ENCODE measurements at places on chromosomes 4 and X.

DNA sequence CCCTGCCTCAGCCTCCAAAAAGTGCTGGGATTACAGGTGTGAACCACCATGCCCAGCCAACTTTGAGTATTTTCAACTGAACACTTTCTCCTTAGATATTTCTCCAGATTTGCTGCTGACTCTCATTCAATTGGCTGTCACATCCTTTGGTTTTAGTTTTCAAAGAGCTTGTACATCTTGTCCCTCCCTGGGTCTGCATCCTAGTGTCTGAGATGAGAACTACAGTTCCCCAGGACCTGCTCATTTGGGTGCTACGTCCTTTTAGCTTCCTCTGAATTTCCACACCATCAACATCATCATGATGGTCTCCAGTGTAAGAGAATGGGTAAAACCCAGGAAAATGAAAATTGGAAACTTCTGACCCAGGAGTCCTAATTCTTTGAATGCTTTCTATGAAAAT lies 312.9 kb downstream of the NLGN4X start:
- no peak for DNase-seq

GRCh38 chr4:10085386-10085785 lies 31.2 kb downstream of the WDR1 start:
- DNase-seq: no peak

GRCh38 chr4:98536631-98537030 lies 121.8 kb downstream of the TSPAN5 start:
- no peak for DNase-seq

DNA sequence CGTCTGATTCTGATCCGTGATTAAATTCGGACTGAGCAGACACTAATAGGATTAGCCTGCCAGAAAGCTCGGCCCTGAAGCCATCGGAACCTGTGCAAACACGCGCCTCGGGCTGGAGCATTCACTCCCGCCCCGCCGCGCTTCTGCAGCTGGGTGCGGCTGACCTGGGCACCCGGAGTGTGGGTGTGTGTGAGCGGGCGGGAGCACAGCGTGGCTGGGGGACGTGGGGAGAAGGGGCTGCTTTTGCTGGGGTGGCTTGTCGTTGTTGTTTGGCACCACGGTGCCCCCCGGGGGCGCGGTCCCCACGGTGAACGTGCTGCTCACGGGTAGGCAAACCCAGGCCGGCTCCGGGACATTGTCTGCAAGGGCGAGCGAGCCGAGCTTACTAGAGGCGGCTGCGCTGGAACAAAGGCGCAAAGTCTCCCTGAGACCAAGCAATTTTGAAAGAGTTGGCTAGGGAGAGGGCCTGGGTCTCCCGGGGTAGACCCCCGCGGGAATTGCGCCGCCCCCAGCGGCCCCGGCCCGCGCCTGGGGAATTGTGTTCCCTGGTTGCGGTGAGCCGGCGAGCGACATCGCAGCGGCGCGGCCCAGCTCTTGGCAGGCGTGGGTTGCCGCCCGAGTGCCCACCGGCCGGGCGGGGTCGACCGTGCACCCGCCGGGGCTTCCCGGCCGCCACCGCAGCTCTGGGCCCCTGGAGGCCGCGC lies 1.4 kb downstream of the MAMLD1 start:
- DNase-seq: no peak

GRCh38 chr4:156190615-156191014 lies 236.9 kb upstream of the CTSO start:
- peak; percentile 39 for DNase-seq

DNA sequence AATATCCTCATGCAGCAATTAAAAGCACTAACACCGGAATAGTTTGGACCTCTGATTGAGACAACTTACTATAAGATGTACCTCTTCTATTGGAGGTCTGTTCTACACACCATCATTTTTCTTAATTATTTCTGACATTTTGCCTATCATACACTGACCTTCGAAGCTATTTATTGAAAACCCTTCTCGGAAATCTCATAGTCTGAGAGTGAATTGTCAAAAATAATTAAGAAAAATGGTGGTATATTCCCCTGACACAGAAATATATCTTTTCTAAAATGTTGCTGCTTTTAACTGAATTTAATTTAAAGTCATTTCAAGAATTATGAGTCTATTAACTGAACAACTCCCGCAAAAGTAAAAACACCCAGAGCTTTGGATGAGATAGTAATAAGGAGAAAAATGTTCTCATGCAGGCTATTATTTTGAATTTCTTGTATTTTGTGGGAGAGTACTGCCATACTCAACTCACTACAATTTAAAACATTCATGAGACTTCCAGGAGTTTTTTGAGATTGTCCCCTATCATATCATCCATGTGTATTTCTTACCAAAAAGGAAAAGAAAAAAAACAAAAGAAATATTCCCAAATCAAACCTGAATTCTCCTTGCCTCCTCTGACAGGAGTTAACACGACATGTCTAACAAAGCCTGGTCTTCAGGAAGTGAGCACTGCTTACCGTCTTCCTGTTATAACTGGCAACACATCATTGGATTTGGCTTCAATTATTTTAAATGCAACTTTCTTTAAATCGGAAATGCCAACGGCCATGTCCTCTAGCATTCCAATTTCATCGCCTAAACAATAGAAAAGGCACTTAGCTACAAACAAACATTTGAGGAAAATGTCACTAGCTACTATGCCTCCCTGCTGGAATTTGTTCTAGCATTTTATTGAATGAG lies 485.3 kb downstream of the IL15 start:
- no peak for DNase-seq

- no peak for DNase-seq
Measured at GRCh38 chrX:54509400-54509799, 13.4 kb upstream of the FGD1 start.

DNA sequence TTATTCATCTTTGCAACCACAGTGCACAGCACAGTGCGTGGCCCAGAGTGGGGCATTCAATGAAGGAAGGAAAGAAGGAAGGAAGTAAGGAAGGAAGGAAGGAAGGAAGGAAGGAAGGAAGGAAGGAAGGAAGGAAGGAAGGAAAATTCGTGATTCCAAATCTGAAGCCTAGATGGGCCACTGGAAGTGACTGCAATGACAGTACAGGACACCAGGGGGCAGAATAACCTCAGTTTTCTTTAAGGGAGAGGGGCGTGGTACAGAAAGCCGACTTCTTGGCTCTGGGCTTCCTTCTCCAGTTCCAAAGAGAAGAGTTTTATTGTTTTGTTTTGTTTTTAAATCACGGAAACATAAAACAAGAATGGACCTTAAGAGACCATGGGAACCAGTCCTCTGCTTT lies 47.8 kb downstream of the APLN start:
- no peak for DNase-seq

DNA sequence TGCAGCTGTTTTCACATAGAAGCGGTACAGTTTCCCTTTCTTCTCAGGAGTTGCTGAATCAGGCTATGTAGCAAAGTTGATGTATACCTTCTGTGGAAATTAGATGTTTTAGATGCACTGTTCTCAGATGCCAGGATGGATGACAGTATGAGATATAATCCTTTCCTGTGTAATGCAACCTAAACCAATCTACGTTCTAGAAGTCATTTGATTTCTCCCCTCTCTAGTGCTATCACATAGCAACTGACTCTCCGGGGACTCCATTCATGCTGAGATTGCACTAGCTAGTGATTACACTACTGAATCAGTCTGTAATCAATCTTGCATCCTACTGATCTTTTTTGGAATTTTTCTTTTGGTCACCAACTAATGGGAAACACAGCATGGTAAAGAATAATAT lies 1881.7 kb downstream of the PCDH7 start:
- DNase-seq: no peak

GRCh38 chr4:17577665-17578481 lies 875 bp downstream of the LAP3 start:
- no peak for DNase-seq

- no peak for DNase-seq
Measured at GRCh38 chr4:76055016-76055415, 19.1 kb upstream of the CXCL11 start.

DNA sequence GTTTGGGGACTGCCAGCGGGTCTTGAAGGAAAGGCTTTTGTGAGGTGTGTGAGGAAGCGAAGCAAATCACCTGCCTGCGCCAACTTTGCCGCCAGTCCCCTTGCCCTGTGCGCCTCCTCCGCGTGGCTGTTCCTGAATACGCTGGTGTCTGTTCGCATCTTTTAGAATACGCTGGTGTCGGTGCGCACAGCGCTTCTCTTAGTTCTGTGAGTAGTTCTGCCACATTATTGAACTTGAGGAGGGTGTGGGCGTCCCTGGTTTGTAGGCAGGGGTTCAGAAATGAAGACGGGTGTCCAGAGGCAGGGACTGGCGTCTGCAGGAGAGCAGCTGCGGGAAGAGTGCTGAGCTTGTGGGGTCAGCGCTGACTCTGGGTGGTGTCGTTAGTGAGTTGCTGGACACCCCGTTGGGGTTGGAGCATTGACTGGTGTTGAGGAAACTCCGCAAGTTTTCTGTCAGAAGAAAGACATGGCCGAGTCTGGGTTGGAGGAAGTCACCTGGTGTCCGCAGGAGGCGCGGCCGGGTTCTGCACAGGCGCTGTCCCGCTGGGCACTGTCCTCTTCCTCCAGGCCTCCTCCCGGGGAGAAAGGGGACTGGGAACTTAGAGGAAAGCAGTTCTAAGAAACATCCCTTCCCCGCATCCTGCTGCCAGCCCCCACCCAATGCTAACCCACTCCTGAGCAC lies 930 bp downstream of the ZNF718 start:
- DNase-seq: no peak

DNA sequence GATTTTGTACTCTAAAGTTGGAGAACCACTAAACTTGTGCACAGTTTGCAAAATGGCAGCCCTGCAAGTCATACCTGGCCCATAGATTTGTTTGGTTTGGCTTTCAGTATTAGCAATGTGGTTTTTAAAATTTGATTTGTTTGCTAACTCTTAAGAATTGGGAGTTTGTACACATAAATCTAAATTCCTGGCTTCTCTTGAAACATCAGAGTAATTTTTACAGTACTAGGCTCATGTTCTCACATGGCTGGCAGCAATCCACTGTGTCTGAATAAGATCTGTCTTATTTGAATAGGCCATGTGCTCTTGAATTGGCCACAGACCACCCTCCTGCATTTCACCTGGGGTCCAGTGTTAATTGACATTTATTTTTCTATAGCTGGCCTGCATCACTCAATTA lies 21.3 kb downstream of the DIAPH2 start:
- no peak for DNase-seq

DNA sequence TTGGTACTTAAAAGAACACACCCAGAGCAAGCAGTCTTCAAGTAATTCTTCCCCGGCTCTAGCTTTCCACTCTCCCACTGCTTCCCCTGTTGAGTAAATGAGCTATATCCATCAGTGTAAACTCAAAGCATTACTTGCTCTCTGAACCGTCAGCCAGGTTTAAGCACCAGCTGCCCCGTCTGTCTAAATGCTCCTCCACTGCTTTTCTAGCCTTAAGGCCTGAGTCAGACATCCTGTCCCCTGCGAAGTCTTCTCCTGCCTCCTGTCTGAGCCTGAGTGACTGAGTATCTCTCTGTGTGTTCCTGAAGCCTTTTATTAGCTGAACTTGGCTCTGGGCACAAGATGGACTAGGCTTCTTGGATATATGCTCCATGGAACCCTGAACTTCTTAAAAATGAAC lies 205.1 kb downstream of the STK32B start:
- DNase-seq: no peak

DNA sequence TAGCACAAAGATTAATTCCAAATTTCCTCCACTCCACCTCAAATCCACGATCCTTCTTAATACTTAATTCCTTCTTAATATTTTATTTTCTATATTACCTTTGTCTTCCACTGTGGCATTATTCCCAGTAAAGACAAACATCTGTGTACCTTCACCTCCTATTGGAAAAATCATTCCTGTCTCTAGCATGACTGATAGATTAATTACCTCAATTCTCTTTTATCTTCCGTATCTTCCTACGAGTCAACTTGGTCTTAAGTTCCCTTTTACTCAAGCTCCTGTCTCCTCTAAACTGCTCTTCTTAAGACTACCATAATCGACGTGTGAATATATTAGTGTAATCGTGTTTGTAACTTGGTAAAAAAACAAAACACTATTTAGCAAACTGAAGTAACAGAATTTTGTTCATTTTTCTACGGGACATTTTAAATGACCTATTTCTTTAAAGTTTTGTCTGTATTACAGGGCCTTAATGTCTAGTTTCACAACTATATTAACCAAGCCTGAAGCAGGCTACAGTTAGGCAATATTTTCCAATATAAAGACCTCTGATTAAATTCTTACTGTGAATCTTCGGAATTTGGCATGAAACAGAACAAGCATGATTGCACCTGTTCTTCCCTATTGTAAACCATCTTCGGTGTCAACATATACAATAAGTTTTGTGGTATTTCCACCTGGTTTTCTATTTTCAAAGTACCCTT lies 1.1 kb upstream of the USP38 start:
- no peak for DNase-seq

GRCh38 chr4:21954916-21955315 lies 6.3 kb upstream of the KCNIP4 start:
- no peak for DNase-seq
